ENCODE measurements at places on chromosomes 6 and 20.

DNA sequence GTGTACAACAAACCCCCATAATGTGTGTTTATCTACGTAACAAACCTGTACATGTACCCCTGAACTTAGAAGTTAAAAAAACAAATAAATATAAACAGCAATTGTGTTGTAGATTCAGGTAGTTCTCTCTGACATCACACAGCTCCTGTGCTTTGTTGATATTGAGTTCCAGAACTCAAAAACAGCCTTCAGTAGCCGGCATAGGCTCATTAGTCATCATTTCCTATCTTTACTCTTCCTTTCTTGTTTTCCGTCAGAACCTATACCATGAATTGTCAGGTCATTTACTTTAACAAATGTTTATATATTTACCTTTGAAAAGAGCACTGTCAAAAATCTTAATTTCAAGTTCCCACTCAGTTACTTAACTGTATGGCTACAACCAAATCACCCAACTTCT, 88.8 kb downstream of the ADTRP start:
- DNase-seq = no peak

- no peak for DNase-seq
Observed at GRCh38 chr6:75268121-75268987, 16.2 kb downstream of the TMEM30A start.

GRCh38 chr6:125188037-125188436, 34.5 kb downstream of the TPD52L1 start:
- no peak for DNase-seq

GRCh38 chr6:35177596-35177995, 36.2 kb upstream of the SCUBE3 start:
- DNase-seq = no peak

- DNase-seq = no peak
Observed at GRCh38 chr6:32857156-32857891, 3.3 kb downstream of the PSMB9 start.

DNA sequence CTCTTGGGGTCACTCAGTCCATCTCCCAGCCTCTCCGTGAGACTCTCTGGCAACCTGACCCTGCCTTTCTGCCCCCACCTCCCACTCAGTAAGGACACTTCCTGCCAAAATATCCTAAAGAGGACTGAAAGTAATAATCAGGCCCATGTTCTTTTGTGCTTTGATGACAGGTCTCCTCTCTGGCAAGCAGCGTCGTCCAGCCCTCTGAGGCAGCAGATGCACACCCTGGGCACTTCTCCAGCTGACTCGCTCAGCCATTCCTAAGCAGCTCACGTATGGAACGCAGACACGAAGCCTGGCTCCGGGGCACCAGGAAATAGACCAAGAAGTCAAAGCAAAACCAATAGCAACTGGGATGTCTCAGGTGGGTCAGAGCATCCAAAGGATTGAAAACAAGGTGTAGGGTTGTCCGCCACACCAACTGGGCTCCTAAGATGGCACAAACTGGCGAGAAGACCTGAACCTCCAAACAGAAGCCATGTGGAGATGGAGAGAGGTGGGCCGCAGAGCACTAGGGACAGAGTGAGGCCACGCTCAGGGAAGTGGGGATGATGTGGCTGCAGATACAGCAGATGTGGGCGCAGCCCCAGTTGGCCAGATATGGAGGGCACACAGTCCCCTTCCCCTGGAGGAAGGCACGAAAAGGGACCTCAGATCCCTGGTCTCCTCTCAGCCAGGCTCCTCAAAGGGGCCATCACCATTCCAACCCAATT, 99.3 kb downstream of the PRND start:
- no peak for DNase-seq
